Stimulated activated CD8-positive, alpha-beta memory T cell treated with anti-CD3 and anti-CD28 coated beads, Interleukin-4, amount 100 ng/mL, for 1 hour (primary cell): ENCODE measurements at places on chromosomes 7 and 10.

DNA sequence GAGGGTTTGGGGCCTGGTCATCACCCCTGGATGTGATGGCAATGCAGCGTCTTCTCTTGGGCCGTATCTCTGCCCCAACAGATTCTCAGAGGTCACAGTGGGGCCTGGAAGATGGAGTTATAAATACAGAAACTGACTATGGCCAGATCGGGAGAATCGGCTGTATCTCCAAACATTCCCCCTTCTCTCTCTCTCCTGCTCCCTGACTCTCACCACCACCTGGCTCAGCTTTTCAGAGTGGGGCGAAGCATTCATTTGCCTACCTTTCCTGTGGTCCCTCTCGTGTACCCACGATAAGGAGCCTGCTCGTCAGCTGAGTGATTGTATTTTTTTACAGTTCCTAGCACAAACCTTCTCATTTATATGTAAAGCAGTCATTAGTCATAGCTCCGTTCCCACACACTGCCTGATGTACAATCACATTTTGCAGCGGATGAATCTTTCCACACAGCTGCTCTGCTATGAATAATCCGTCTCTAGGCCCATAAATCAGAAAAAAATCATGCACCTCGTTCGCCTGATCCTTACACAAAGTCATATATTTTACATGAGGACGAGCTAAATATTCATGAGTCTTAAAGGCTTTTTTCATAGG is 23.2 kb upstream of the BTRC start:
- no peak for DNase-seq

GRCh38 chr7:124375391-124375790 is 342.5 kb upstream of the TMEM229A start:
- DNase-seq = no peak

- DNase-seq = no peak
Observed at GRCh38 chr7:117279931-117280557, 42.8 kb downstream of the WNT2 start.

DNA sequence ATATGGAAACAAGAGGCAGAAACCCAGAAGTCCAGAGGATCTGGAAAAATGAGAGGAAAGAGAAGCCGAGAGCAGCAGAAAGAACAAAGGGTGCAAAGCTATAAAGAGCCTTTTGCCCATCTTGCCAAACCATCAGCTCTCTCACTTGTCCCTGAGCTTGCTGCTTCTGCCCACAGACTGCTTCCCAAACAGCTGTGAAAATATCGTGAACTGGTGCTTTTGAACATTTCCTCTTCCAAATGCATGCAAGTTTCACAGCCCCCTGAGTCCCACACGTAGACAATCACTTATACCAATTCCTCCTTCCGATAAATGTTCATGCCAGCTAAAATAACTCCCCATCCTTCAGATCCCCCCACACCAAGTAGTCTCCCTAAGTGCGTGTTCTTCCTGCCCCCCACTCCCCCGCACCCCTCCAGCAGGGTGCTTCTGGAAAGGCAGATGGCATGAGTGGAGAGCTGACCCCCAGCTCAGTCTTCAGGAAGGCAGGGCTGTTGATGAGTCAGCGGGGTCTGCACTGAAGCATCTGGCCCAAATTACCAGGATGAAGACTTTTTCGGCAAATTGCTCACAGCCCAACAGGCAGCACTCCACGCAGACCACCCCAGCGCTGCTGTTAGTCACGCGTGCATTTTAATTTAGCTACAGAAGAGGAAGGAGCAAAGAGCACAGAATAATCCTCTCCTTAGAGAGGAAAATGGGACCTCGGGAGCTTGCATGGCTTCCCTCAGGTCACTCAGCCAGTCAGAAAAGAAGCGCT is 76.1 kb upstream of the KCNMA1 start:
- DNase-seq = no peak

DNA sequence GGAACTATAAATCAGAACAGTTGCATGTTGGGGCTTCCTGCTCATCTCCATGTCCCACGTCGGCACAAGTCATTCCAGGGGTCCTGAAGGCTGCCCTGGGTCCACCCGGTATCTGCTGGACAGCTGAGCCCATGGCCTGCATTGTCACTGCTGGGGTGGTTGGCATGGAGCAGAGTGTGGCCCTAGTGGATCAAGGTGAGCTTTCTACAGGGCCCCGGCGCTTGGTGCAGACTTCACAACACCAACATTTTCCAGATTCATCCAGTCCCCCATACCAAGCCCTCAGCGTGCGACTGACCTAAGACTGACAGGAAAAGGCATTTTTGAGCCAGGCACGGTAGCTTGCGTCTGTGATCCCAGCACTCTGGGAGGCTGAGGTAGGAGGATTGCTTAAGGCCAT is 175.5 kb upstream of the LYZL2 start:
- no peak for DNase-seq

DNA sequence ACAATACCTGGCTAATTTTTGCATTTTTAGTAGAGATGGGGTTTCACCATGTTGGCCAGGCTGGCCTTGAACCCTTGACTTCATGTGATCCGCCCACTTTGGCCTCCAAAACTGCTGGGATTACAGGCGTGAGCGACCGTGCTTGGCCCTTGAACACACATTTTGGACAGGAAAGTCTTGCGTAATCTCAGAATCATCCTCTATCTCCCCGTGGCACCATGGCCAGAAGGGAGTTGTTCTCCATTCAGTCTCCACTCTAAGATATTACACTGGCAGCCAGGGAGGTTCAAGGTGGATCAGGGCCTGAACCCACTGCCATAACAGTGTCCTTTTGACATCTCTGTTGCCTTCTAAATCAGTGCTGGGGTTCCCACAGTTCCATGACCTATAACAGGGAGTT is 29.2 kb upstream of the GALNTL5 start:
- no peak for DNase-seq

DNA sequence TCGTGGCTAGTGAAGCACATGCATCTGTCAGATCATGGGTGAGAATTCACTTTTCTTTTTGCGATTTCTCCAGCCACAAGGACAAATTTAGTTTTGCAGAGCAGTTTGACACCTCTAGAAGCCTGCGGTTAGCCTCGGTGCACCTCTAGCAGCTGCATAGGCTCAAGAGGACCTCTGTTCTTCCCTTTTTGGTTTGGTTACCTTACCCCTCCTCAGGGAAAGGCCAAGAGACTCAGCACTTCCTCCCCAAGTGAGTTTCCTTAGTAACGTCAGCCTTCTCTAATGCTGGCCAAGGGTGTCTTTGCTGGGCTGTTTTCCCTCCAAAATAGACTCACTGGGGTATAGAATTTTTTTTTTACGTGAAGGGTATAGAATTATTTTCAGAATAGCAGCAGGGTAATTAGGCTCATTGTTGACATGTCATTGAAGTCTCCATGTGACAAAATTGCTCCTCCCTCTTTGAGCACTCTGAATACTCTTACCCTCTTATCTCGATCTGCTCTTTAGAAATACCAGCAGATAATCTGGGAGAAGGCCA is 97.8 kb downstream of the AUTS2 start:
- DNase-seq = no peak

GRCh38 chr10:71805776-71806703 is 32.7 kb upstream of the VSIR start:
- no peak for DNase-seq

DNA sequence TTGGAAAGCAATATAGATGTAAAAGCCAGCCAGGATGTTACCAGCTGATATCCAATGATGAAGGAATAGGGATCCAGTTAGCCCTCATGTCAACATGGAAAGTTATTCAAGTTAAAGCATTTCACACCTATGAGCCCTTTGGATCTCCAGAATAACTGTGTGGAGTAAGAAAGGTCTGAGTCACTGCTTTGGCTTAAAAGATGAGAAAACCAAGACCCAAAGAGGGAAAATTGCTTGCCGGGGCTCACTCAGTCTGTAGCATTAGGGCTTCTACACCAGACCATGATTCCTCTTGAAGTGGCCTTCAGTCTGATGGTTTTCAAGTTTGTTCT is 12.6 kb downstream of the LSM5 start:
- no peak for DNase-seq
